ENCODE measurements at places on chromosomes 13 and 19. TPM values are rescaled to one million over a fixed set of nuclear protein-coding genes. Genes with fewer than 3 reads are reported as not detected.

- no peaks in the 10 kb centered on the region for H3K27me3 ChIP-seq
- H3K4me1 ChIP-seq, result peaks cover 8% of the 10 kb centered on the region
- peak; percentile 63 for DNase-seq
- H3K36me3 ChIP-seq, result no peaks in the 10 kb centered on the region
- no peak overlapping the region for H3K4me3 ChIP-seq
Measured at GRCh38 chr13:42405665-42406390, 133.9 kb downstream of the AKAP11 start.

- H3K4me3 ChIP-seq, result no peak overlapping the region
- no peaks in the 10 kb centered on the region for H3K36me3 ChIP-seq
- H3K27ac ChIP-seq, result no peak overlapping the region
- H3K4me1 ChIP-seq, result no peaks in the 10 kb centered on the region
- DNase-seq, result no peak
Measured at GRCh38 chr19:42634409-42635232, 39.9 kb upstream of the CEACAM8 start.

- no peak for DNase-seq
- peaks cover 70% of the 10 kb centered on the region for H3K27me3 ChIP-seq
- peaks cover 27% of the 10 kb centered on the region for H3K4me1 ChIP-seq
- H3K36me3 ChIP-seq, result no peaks in the 10 kb centered on the region
Measured at GRCh38 chr13:99980824-99981734, 505 bp upstream of the ZIC2 start.

DNA sequence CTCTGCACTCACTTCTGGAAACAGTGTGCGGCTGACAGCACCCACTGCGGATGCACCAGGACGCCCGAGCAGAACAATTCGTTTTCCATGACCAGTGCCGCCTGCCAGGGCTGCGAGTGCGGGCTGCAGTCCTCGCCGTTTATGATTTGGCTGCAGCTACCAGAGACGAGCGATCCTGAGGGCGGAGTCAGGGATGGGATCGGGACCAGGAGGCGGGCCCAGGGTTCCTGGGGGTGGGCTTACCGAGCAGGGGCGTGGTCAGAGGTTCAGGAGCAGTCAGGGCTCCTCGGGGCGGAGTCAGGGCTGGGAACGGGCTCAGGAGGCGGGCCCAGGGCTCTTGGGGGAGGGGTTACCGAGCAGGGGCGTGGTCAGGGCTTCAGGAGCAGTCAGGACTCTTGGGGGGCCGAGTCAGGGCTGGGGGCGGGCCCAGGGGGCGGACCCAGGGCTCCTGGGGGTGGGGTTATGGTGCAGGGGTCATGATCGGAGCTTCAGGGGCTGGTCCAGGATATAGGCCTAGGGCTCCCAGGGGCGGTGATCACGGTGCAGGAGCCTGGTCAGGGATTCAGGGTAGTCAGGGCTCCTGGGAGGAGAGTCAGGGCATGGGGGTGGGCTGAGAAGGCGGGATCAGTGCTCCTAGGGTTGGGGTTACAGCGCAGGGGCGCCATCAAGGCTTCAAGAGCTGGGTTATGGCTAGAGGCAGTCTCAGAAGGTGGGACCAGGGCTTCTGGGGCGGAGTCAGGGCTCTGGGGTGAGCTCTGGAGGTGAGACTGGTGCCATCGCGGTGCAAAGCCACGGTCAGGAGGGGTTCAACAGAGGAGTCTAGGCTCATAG is 1.7 kb downstream of the KLK4 start:
- H3K27ac ChIP-seq, result no peak overlapping the region
- H3K36me3 ChIP-seq, result no peaks in the 10 kb centered on the region
- DNase-seq, result no peak
- peaks cover 13% of the 10 kb centered on the region for H3K27me3 ChIP-seq
- no peak overlapping the region for H3K4me3 ChIP-seq

DNA sequence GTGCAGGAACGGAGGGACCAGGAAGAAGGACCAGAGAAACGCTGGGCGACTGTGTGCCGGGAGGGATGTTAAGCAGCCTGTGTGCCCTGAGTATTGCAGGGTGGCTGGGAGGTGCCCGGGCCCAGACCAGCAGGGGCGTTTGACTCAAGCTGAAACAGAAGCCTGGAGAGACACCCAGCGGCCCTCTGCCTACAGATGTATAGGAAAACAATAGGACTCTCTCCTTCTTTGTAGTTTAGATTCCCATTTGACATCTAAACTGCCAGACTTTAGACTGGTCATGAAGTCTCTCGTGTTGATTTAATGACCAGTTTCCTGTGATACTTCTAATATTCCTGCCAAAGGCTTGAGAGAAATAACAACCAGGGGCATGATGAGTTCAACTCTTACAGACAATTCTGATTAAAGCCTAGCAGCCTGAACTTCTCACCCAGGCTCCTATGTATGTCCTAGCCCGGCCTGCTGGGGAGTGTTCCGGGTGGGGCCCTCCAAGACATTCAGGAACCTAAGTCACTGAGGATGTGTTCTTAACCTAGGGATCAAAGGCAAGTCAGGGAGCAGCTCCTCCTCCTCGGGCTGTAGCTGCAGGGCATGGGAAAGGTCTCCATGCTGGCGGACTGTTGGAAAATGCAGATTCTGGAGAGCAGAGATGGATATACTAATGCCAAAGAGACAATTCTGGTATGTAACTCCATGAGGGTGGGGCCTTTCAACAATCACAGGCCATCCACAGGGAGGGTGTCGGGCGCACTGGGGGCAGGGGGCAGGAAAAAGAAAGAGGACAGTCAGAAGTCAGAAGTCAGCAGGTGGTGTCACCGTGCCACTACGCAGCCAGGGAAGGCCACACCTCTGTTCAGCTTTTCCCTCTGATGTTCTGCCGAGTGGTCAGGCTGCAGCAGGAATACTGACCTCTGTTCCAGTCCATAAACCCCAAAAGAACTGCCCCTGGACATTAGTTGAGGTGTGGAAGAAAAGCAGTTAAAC is 131.8 kb downstream of the STARD13 start:
- no peaks in the 10 kb centered on the region for H3K4me1 ChIP-seq
- H3K4me3 ChIP-seq, result no peak overlapping the region
- no peaks in the 10 kb centered on the region for H3K27me3 ChIP-seq
- DNase-seq, result no peak
- no peak overlapping the region for H3K27ac ChIP-seq

DNA sequence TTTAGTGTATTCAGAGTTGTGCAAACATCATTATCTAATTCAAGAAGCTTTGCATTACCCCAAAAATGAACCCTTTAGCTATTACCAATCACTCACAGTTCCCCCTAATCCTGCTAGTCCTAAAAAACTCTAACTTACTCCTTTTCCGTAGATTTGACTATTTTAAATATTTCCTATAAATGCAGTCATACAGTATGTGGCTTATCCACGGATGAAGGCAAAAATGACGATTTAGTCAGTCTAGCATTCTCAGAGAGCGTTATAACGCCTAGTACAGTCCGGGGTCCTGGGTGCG is 587 bp upstream of the ZNF383 start:
- peaks cover 15% of the 10 kb centered on the region for H3K4me1 ChIP-seq
- peaks cover 9% of the 10 kb centered on the region for H3K36me3 ChIP-seq
- no peaks in the 10 kb centered on the region for H3K27me3 ChIP-seq
- DNase-seq, result no peak

GRCh38 chr13:60114499-60115028 is 49.2 kb downstream of the DIAPH3 start:
- no peaks in the 10 kb centered on the region for H3K36me3 ChIP-seq
- H3K27ac ChIP-seq, result no peak overlapping the region
- no peaks in the 10 kb centered on the region for H3K27me3 ChIP-seq
- H3K4me1 ChIP-seq, result no peaks in the 10 kb centered on the region

DNA sequence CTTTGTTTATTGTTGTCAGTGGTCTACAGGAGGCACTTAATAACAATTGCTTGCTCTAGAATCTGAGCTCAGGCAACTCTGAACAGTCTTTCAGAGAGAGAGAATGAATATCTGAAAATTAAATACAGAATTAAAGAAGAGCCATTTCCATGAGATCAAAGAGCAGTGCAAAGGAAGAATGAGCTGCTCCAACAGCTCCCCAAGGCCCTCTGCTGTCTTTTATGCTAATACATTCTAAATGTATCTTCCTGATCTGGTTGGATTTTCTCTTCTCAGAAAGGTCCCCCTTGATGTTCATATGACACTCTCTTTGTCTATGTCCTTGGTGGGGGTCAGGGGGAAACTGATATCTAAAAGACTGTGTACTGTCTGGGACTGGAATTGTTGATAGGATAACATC is 1029.6 kb downstream of the PCDH9 start:
- H3K4me1 ChIP-seq, result no peaks in the 10 kb centered on the region
- H3K4me3 ChIP-seq, result no peak overlapping the region
- H3K27ac ChIP-seq, result no peak overlapping the region
- no peaks in the 10 kb centered on the region for H3K27me3 ChIP-seq
- DNase-seq, result no peak

- DNase-seq, result peak; percentile 22
- no peak overlapping the region for H3K4me3 ChIP-seq
- H3K36me3 ChIP-seq, result no peaks in the 10 kb centered on the region
- H3K27ac ChIP-seq, result no peak overlapping the region
Measured at GRCh38 chr13:39952249-39953233, 297.1 kb downstream of the COG6 start.

GRCh38 chr13:45224176-45224575 is 23.3 kb upstream of the KCTD4 start:
- no peaks in the 10 kb centered on the region for H3K4me1 ChIP-seq
- no peak overlapping the region for H3K4me3 ChIP-seq
- H3K27me3 ChIP-seq, result no peaks in the 10 kb centered on the region
- no peak overlapping the region for H3K27ac ChIP-seq
- no peaks in the 10 kb centered on the region for H3K36me3 ChIP-seq

DNA sequence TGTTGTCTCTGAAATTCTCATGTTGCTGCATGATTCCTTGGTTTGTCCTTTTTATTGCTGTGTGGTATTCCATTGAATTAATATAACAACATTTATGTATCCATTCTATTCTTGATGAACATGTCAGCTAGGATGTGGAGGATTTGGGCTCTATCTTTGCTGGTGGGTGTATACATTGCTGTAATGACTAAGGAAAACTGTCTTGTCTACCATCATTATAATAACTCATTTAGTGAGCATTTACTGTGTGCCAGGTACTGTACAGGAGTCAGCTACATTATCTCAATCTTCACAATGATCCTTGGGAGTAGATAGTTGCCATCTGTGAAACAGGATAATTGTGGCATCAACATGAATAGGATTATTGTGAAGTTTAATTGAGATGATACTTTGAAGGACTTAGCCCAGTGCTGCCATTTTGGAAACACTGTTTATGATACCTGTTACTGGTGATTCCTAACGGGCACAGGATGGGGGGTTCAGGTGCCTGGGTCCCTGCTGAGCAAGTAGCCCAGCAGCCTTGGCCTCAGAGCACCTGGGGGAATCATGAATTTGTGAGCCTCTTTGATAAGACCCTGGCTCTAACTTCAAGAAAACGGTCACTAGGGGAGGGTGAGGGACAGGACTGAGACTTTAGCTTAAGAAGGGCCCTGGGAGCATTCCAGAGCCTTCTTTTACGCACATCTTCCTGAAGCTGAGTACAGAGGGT is 1.8 kb upstream of the CCNE1 start:
- H3K4me3 ChIP-seq, result no peak overlapping the region
- no peak overlapping the region for H3K27ac ChIP-seq
- H3K36me3 ChIP-seq, result no peaks in the 10 kb centered on the region
- no peak for DNase-seq
- H3K27me3 ChIP-seq, result no peaks in the 10 kb centered on the region

DNA sequence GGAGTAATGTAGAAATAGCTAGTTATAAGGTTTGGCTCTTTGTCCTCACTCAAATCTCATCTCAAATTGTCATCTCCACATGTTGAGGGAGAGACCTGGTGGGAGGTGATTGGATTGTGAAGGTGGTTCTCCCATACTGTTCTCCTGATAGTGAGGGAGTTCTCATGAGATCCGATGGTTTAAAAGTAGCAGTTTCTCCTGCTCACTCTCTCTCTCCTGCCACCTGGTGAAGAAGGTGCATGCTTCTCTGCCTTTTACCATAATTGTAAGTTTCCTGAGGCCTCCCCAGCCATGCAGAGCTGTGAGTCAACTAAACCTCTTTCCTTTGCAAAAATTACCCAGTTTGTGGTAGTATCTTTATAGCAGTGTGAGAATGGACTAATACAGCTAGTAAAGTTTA is 849.4 kb downstream of the DACH1 start:
- no peaks in the 10 kb centered on the region for H3K36me3 ChIP-seq
- DNase-seq, result no peak
- H3K4me1 ChIP-seq, result no peaks in the 10 kb centered on the region
- no peak overlapping the region for H3K27ac ChIP-seq

- H3K27ac ChIP-seq, result no peak overlapping the region
- no peaks in the 10 kb centered on the region for H3K36me3 ChIP-seq
- DNase-seq, result no peak
- H3K4me1 ChIP-seq, result no peaks in the 10 kb centered on the region
Measured at GRCh38 chr19:28427376-28428083, 785.4 kb downstream of the UQCRFS1 start.

- peaks cover 13% of the 10 kb centered on the region for H3K4me1 ChIP-seq
- H3K27ac ChIP-seq, result no peak overlapping the region
- DNase-seq, result peak; percentile 36
Measured at GRCh38 chr19:8655340-8655709, 24.9 kb downstream of the NFILZ start.

DNA sequence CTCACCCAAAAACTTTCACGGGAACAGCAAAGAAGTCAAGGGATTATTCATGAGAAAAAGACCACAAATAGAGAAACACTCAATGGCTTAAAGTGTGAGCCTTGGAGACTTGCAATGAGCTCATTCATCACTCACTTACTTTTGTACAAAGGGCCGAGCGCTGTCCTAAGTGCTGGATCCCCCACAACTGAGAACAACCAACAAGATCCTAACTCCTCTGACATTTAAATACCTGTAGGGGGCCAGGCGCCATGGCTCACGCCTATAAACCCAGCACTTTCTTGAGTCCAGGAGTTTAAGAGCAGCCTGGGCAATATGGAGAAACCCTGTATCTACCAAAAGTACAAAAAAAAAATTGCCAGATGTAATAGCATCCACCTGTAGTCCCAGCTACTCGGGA is 29.4 kb upstream of the ZNF507 start:
- H3K4me1 ChIP-seq, result no peaks in the 10 kb centered on the region
- DNase-seq, result no peak
- peaks cover 3% of the 10 kb centered on the region for H3K27me3 ChIP-seq
- H3K36me3 ChIP-seq, result no peaks in the 10 kb centered on the region

GRCh38 chr19:45507872-45508416 is 665 bp downstream of the VASP start:
- no peak for DNase-seq
- peak overlapping the region; percentile 98 for H3K4me3 ChIP-seq
- H3K27me3 ChIP-seq, result no peaks in the 10 kb centered on the region
- peak overlapping the region; percentile 97 for H3K27ac ChIP-seq
- H3K4me1 ChIP-seq, result peaks cover 35% of the 10 kb centered on the region

DNA sequence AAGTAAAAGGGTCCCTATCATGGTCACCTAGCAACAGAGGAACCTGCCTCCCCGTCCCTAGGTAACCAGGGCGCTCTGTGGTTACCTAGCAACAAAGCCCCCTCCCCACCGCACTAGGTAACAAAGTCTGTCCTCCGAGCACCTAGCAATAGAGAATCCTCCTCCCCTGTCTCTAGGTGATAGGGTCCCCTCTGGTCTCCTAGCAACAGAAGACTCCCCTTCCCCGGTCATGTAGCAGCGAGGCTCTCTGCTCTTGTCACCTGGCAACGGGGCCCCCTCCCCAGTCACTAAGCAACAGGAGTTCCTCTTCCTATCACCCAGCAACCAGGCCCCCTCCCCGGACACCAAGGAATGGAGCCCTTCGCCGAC is 307 bp downstream of the JOSD2 start:
- peaks cover 15% of the 10 kb centered on the region for H3K4me1 ChIP-seq
- H3K36me3 ChIP-seq, result no peaks in the 10 kb centered on the region
- no peak for DNase-seq
- peak overlapping the region; percentile 90 for H3K27ac ChIP-seq

Gene THAP8
- 1.9 TPM for total RNA-seq

Gene PCDH20
- not detected for total RNA-seq

Gene ZNF66
- 7.4 TPM for total RNA-seq

Gene METTL21C
- total RNA-seq, result not detected

Gene TINCR
- 0.20 TPM for total RNA-seq

Gene CILP2
- 0.07 TPM for total RNA-seq

Gene NCR1
- not detected for total RNA-seq

Gene CXCL17
- not detected for total RNA-seq

Gene FARP1
- total RNA-seq, result 0.26 TPM

Gene GJB6
- 7.7 TPM for total RNA-seq

All from CD8-positive, alpha-beta memory T cell (primary cell).